ENCODE measurements at places on chromosomes 7 and 10. TPM values are rescaled to one million over a fixed set of nuclear protein-coding genes. Genes with fewer than 3 reads are reported as not detected.
A peak's percentile ranks its signal among the peaks of the same experiment; 100 is the strongest.

Gene ENTPD1
- polyA plus RNA-seq = 0.02 TPM

Gene CLDN3
- polyA plus RNA-seq = 0.05 TPM

Gene ANKRD30A
- not detected for polyA plus RNA-seq

Gene FBXO24
- polyA plus RNA-seq = 0.71 TPM

Gene IGF2BP3
- polyA plus RNA-seq = 46.5 TPM

Gene ABCB1
- polyA plus RNA-seq = 2.0 TPM

Gene SLF2
- polyA plus RNA-seq = 6.3 TPM

Gene GRM3
- polyA plus RNA-seq = not detected

DNA sequence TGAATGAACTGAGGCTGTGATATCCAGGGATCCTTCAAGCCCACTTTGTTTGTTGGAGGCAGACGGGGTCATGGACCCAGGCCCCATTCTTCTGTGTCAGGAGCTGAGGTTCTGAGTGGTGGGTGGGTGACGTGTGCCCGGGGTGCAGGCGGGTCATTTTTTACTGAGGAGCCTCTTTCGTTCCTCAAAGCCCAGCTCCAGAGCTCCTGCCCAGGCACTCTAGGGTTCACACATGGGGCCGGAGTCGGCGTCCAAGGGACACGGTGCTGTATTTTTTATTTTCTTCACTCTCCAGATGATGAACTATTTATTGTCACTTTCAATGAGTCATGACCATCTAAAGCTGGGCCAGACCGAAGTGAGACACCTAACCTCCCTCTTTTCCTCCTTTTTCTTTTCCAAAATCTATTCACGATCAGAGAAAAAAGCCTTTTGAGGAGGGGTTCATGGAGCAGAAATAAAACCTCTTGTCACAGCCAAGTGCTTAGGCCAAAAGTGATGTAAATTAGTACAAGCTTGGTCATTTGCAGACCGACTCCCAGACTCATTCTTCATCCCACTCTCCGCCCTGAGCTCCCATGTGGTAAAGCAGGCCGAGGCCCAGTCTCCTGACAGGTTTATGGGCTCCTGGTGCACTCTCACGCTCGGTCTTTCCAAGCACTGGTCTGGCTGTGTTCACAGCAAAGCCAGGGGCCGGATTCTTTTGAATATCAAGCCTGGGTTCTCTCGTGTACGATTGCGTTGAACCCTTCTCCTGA is 41.4 kb upstream of the PITRM1 start:
- DNase-seq = no peak

- DNase-seq = no peak
Measured at GRCh38 chr7:1447551-1448244, 11.6 kb downstream of the MICALL2 start.

DNA sequence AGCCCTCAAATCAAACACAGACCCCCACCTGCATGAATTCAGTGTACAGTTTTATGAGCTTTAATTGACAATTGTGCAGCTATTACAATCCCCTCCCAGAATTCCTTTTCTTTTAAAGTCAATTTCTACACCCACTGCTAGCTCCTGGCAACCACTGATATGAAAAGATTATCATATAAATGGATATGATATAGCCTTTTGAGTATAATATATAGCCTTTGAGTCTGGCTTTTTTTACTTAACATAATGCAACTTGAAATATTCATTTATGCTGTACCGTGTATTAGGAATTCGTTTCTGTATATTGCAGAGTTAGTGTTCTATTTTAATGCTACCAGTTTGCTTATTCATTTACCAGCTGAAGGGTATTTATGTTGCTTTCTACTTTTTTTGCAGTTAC is 127.7 kb downstream of the CCSER2 start:
- no peak for DNase-seq

DNA sequence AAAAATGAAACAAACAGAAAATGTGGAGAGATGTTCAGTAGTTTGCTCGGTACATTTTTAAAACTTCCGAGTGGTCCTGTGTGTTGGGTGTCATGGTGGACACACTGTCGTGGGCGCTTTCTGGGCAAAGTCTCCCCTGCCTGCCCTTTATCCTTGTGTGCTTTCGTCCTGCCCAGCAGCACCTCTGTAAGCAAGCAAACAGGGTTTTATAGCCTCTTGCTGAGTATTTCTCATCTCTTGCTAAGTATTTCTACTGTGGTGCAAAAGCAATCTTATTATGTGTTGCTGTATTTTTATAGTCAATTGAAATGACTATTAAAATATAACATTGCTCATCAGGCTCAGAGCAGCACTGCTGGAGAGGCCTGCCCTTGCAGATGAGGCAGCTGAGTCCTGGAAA is 48.7 kb downstream of the DOCK1 start:
- DNase-seq = no peak

- DNase-seq = no peak
Measured at GRCh38 chr10:44902941-44903545, 8.1 kb upstream of the TMEM72 start.

- no peak for DNase-seq
Measured at GRCh38 chr10:33139181-33139646, 181.2 kb upstream of the ITGB1 start.

- peak; percentile 25 for DNase-seq
Measured at GRCh38 chr10:6232225-6232807, 29.6 kb downstream of the PFKFB3 start.

DNA sequence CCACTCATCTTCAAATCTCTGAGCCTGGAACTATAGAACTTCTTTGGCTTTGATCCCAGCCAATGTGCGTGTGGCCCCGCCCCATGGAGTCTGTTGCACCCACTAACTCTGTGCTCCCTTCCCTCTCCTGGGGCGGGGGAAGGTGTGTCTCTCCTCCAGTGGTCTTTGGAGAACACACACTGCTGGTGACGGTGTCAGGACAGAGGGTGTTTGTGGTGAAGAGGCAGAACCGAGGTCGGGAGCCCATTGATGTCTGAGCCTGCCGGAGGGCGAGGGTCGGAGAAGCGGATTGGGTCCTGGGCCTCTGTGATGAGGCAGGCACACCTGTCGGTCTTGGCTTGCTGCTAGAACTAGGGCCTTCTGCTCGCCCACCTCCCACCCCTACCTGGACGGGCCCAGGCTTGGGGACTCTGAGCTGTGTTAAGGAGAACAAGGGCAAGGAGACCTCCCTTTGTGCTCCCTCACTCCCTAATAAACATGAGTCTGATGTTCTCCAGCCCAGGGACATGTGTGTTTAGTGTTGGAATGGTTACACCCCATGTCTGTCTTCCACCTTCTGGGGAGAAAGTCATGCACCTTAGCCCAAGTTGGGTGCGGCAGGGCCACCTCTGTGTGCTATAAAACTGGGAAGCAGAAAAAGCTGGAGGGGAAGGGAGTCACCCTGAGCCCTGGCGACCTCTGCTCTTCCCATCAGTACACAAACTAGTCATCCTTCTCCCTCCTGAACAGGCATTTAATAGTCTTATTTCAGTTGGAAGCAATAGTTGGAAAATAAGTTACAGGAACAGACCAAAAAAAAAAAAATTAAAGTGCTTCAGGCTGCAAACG is 4.6 kb downstream of the TRAPPC14 start:
- DNase-seq = peak; percentile 21

GRCh38 chr7:45927721-45928120 is 6.6 kb upstream of the IGFBP3 start:
- no peak for DNase-seq

DNA sequence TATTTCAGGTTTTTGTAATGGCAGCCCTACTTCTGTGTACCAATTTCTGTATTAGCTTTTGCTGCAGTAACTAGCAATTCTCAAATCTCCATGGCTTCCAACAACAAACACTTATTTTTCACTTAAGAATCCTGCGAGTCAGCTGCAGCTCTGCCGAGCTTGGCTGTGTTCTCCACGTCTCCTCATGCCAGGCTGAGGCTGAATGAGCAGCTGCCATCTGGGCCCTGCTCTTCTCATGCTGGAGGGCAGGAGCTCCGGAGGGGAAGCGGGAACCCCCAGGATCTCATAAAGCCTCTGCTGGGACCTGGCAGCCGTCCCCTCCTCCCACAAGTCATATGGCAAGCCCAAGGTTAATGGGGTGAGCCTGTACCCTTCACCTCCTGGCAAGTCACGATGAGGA is 591.1 kb downstream of the SDK1 start:
- no peak for DNase-seq

DNA sequence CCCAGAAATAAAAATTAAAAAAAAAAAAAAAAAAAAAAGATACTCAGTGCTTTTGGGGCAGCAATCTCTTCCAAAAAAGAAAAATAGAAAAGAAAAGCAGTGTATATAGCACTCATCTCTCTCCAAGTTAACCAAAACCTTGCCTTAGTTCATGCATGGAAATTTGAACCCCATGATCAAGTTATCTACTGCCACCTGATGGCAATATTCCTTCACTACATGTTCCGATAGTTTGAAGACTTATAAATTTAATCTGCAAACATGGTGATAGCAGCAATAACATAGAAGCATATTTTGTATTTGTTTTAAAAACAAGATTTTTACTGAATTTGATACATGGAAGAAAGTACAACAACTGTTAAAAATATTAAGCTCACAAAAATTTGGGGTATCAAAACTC is 48.6 kb upstream of the SLIT1 start:
- DNase-seq = peak; percentile 49

- no peak for DNase-seq
Measured at GRCh38 chr7:36650766-36651312, 73.5 kb downstream of the AOAH start.

DNA sequence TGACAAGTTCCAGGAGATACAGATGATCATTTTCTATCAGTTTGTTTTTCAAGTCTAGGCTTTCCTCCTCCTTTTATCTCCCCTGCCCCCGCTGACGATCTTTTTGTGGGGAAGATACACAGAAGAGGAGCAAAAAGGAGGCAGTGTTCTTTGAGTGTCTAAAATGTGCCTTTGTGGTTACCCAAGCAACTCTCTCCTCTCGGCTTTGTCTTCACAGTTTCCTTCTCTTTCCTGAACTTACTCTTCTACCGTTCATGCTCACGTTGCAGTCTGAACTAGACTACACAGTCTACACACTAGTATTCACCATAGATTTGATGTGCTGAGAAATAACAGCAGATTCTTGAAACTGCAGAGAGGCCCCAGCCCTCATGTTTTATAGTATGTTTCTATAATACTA is 23.6 kb downstream of the CEP41 start:
- no peak for DNase-seq

DNA sequence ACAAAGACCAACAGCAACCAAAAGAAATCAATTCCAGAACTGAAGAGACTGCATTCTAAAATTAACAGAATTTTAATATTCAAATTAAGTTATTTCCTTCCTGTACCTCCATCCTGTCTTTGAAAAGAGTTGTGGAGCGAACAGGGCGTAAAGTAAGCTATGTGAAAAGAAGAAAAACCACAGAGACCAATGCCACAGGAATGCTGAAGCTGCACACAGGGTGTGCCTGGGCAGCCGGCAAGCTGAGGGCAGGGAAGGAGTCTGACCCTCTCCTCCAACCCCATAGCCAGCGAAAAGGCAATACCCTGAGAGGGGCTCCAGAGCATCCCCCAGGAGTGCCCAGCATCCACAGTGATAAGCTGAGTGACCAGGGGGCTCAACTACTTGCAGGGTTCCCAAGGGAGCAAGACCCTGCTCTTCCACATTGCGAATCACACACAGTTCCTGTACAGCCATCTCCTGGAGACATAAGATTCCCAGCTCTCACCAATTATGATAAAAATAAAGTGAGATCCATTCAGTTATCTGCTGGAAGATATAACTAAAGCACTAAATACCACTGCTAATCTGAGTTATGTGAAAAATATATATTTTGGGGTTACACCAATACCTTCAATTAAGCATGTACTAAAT is 93.8 kb downstream of the PARD3 start:
- no peak for DNase-seq

GRCh38 chr10:50379616-50380015 is 128.3 kb upstream of the ASAH2 start:
- DNase-seq = no peak

GRCh38 chr10:132582771-132583170 is 45.2 kb downstream of the INPP5A start:
- DNase-seq = no peak

DNA sequence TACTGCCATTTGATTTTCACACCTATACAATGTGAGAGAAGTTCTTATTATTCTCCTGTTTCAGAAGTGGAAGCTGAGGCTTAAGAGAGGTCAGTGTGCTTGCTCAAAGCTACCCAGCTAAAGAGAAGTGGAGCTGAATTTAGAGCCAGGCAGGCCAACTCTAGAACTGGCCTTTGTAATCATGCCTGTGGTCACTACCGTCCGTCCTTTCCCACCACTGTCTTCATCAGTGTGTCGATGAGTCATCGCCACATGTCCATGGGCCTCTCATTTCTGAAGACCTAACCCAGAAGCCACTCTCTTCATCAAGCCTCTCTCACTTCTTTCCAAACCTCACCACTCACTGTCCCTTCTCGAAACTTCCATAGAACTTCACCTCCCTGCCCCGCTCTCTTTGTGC is 237.8 kb downstream of the KIAA1217 start:
- DNase-seq = no peak

Measured in SK-N-SH (cell line).